ENCODE measurements at places on chromosomes 5 and 9.

- DNase-seq: peak; percentile 58
Observed at GRCh38 chr5:5078009-5078897, 61.9 kb upstream of the ADAMTS16 start.

DNA sequence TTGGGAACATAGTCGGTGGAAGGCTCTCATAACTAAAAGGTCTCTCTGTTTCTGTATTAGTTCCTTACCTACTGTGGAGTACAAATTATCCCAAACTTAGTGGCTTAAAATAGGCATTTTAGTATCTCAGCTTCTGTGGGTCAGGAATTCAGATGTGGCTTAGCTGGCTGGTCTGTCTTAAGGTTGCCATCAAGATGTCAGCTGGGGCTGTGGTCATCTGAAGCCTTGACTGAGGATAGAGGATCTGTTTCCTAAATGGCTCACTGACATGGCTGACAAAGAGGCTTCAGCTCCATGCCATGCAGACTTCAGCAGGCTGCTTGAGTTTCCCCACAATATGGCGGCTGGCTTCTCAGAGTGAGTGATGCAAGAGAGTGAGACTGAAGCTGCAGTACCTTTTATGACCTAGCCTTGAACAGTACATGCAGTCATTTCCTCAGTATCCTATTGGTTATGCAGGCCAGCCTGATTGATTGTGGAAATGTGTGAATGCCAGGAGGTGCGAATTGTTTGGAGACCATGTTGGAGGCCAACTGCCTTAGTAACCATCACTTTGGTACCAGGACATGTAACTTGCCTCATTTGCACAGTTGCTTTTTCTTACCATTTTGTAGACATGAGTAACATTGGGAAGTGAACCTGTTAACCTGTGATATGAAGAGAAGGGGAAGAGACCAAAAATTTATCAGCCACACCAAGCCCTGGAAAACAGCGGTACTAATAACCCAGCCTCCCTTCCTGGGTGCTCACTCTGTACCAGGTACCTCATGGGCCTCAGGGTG is 152.8 kb upstream of the IER5L start:
- no peak for DNase-seq

DNA sequence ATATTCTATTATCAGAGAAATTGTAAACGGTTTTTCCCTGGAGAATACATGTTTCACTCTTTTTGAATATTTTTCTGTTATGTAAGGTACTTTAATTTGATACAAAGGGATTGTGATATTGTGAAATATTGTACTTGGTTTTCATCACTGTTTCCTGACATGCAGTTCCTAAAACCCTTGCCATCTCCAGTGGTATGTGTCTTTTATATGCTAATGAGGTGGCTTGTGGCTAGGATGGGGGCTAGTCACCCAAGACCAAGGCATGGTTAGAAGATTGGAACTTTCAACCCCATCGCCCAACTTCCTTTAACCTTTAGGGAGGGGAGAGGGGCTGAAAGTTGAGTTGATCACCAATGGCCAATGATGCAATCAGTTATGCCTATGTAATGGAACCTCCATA is 160.6 kb downstream of the TAF11L14 start:
- no peak for DNase-seq

DNA sequence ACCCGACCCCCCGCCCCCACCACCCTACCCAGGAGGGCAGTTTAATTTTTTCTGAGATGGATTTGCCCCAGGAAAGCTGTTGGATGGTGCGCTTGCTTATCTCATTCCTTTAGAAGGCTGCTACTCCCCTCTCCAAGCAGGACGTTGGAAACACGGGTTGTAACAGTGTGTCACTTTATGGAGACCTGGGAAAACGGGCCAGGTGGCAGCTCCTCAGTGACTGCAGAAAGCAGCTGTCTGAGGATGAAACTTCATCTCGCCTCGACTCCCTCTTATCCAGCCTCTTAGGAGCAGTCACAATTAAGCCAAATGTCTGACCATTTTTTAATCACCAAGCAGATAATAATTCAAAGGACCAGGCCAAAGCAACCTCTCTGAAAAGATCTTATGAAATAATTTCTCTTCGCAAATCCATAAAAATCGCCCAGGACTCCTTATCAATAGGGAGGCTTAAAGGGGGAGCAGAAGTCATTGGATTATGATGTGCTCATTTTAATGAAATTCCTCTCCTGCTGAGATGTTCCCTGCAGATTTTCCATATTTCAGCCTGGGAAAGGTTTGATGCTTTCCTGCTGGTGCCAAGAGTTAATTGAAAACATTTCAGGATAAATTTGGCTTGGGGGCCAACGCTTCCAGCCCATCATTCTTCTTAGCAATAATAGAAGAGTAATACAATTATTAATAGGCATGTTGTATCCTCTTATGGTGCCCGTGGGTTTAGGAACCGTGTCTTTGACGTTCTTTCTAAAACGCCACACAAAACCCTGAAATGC is 26.0 kb downstream of the GAS1 start:
- DNase-seq: no peak

DNA sequence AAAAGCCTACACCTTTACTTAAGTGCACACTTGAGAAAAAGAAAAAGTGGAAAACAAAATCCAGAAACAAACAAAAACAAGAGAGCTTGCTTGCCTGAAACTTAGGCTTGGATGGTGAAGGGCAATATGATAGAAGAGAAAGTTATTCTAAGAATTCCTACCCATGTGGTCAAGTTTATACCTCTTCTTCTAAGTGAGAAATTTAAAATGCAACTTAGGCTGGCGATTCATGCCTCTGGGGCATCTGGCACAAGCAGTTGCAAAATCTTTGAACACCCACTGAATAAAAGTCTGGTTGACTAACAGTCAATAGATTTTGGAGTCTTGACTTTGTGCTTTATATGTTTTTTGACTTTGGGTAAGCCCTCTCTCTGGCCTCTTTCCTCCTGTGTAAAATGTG is 239.6 kb downstream of the KDM4C start:
- no peak for DNase-seq

GRCh38 chr5:135053278-135053677 is 19.2 kb upstream of the PITX1 start:
- DNase-seq: peak; percentile 93

DNA sequence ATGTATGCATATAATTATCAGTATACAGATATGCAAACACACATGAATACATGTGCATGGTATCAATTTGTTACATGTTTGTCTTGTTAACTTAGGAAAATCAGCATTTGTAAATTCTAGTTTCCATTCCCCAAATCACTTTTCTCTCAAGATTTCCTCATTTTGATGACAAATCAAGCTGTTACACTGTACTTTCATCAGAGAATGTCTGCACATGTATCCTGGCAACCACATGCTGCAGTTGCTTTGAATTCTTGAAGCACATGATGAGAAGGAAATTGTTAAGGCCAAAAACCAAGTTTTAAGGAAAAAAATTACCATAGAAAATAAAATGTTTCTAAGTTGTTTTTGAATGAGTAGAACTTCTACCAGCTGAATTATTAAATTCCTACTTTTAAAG is 1834.5 kb downstream of the EFNA5 start:
- no peak for DNase-seq

- no peak for DNase-seq
Observed at GRCh38 chr5:126745259-126745992, 31.5 kb upstream of the LMNB1 start.

GRCh38 chr9:124399968-124400940 is 15.0 kb downstream of the PSMB7 start:
- DNase-seq: no peak

DNA sequence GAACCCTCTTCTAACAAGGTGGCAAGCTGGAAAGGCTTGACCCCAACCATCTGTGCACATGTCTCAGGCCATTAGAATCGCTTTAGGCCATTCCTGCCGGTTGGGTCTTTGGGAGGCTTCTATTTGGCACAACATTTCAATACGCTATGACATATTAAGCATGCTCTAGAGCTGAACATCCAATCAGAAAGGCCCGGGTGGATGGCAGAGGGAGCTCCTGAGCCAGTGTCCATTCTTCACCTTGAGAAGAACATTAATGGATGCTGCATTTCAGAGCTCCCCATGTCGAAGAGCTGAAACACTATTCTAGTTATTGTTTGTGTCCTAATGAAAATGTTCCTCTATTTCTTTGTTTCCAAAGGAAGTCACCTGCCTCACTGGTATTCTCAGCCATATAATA is 12.8 kb downstream of the SPATA9 start:
- DNase-seq: no peak

- DNase-seq: no peak
Observed at GRCh38 chr5:118700510-118700909, 287.8 kb downstream of the DTWD2 start.

DNA sequence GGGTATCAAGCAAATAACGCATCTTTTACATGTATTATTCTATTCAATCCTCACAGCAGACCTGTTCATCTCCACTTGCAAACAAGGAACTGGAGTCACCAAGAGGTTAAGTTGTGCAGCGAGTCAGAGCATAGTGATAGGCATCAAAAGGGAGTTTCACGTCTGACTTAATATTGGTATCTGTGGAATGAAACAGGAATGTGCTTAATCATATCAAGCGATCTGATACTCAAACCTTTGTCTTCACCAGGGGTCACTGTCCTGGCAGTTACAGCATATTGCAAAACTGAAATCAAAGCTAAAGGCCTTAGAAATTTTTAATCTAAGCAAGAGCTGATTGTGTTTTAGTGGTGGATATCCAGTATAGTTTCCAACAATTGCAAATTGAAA is 271.6 kb downstream of the PLK2 start:
- no peak for DNase-seq

- DNase-seq: no peak
Observed at GRCh38 chr9:81754245-81754644, 64.9 kb upstream of the TLE1 start.

GRCh38 chr9:76743931-76744330 is 20.3 kb upstream of the PCA3 start:
- no peak for DNase-seq

GRCh38 chr5:1644810-1645571 is 121.2 kb upstream of the LPCAT1 start:
- peak; percentile 87 for DNase-seq

- no peak for DNase-seq
Observed at GRCh38 chr5:150442699-150443080, 6.8 kb downstream of the RPS14 start.

GRCh38 chr9:84563691-84564090 is 105.8 kb upstream of the NTRK2 start:
- no peak for DNase-seq

GRCh38 chr5:169950333-169950732 is 30.0 kb downstream of the INSYN2B start:
- no peak for DNase-seq

DNA sequence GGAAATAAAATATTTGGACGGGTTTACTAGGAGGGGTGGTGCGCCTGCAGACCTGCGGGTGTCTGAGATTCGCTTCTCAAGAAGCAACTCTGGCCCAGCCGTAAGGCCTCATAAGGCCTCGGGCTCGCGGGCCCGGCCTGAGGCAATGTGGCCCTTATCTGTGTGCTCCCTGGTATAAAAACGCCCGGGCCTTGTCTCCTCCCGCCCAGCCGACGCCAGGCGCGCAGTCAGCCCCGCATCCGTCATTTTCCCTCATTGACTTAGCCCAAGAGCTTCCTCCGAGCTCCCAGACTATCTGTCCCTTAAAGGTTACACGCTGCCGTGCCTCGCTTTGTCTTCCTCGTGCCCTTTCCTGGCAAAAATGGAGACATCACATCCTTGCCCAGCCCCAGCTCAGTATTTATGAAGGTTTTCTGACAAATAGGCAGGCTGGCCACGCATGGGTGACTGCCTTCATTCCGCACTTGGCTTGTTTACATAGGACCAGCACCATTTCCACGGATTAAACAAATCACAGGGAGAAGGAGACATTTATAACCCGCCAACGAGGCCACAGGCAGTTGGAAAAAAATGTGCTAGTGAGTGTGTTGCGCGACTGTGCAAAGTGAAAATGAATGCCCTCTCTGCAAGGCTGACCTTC is 74.5 kb upstream of the TBCA start:
- no peak for DNase-seq

DNA sequence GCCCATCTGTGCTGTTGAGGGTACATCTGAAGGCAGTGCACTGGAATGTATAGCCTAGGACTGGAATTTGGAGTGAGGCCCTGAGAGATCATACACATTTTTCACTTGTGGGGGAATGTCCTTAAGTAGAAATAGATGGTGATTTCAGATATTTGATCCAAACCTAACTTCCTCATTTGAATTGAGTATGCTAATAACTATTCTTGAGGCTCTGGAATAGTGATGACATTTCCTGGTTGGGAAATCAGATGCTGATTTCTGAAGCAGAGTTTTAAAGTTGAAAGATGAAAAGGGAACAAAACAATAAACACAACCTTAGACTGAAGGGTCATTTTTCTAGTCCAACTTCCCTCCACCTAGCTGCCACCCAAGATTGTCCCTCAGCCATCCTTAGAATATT is 163.0 kb upstream of the CCDC152 start:
- DNase-seq: no peak

DNA sequence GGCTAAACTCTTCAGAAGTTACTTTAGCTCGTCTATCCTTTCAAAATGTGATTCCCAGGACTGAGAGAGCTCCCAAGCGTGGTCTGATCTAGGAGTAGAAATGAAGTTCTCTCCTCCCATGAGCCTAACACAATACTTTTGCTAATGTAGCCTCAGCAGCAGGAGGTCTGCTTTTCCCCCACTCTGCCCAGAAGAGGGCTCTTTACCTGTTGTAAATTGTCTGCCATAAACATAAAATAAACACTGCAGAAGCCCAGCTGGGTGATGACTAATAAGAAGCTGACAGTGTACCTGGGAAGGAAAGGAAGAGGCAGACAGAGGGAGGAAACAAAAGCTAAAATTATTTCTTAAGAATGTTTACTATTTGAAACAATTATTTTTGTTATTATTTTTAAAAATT is 15.4 kb downstream of the SLC36A3 start:
- DNase-seq: no peak

GRCh38 chr9:3931058-3931457 is 368.8 kb downstream of the GLIS3 start:
- DNase-seq: no peak

- no peak for DNase-seq
Observed at GRCh38 chr5:173191015-173191414, 44.0 kb downstream of the NKX2-5 start.
